ENCODE measurements at places on chromosomes 1 and 21. TPM values are rescaled to one million over a fixed set of nuclear protein-coding genes. Genes with fewer than 3 reads are reported as not detected.
A peak's percentile ranks its signal among the peaks of the same experiment; 100 is the strongest.

- H3K4me3 ChIP-seq, result no peak overlapping the region
- no peak for DNase-seq
- no peaks in the 10 kb centered on the region for H3K27me3 ChIP-seq
These were observed 11.6 kb upstream of the GOLPH3L start for GRCh38 chr1:150708595-150708994.

GRCh38 chr1:210937846-210938245 is 196.1 kb downstream of the KCNH1 start:
- no peak for DNase-seq
- no peak overlapping the region for H3K4me3 ChIP-seq
- no peaks in the 10 kb centered on the region for H3K36me3 ChIP-seq
- H3K27ac ChIP-seq, result no peak overlapping the region
- no peaks in the 10 kb centered on the region for H3K27me3 ChIP-seq

GRCh38 chr1:75632350-75632949 is 21.5 kb upstream of the SLC44A5 start:
- H3K36me3 ChIP-seq, result no peaks in the 10 kb centered on the region
- H3K27ac ChIP-seq, result no peak overlapping the region
- DNase-seq, result no peak
- no peaks in the 10 kb centered on the region for H3K27me3 ChIP-seq
- H3K4me1 ChIP-seq, result no peaks in the 10 kb centered on the region

DNA sequence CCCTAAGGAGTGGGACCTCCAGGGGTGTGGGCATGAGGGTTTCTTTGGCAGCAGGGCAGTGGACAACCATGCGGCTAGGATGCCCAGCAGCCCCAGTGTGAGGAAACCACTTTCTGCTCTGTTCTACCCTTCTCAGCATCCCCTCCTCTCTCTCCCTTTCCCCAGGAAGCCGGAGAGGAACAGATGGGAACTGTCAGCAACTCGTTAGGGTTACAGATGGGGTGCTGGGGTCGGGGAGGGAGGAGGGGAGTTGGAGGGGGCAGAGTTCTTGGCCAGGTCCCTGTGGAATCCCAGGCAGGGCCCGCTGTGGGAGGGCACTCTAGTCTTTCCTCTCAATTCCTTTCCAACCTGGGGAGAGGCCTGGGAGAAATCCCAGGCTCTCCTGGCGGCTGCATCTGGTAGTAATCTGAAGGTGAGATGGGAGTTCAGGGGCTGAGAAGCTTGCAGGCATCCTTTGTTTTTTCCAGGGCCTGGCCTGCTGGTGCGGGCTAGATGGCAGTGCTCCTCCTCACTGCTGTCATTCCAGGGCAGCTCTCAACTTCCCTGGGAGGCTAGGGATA is 93.9 kb upstream of the CSF3R start:
- DNase-seq, result no peak
- peaks cover 28% of the 10 kb centered on the region for H3K27me3 ChIP-seq
- no peak overlapping the region for H3K4me3 ChIP-seq

- peaks cover 3% of the 10 kb centered on the region for H3K4me1 ChIP-seq
- H3K27ac ChIP-seq, result peak overlapping the region; percentile 82
- no peaks in the 10 kb centered on the region for H3K27me3 ChIP-seq
- H3K36me3 ChIP-seq, result no peaks in the 10 kb centered on the region
- peak; percentile 75 for DNase-seq
These were observed 13.8 kb upstream of the POGZ start for GRCh38 chr1:151472856-151473731.

DNA sequence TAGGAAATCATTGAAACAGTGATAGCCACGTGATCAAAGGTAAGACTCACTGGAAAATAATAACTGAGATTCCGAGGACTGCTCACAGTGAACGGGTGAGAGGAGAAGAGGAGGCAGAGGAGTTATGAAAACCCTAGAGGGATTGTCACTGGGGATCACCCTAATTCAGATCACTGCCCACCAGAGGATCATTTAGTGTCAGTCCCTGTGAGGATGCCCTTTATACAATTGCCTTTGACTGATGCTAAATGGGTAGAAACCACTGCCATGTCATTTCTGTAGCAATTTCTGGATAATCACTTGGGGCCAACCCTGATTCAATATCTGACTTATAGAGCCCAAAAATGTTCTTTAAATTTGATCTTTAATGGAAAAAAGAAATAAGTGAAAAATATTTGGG is 14.1 kb upstream of the VAV3 start:
- no peak for DNase-seq
- no peak overlapping the region for H3K27ac ChIP-seq
- no peaks in the 10 kb centered on the region for H3K4me1 ChIP-seq

DNA sequence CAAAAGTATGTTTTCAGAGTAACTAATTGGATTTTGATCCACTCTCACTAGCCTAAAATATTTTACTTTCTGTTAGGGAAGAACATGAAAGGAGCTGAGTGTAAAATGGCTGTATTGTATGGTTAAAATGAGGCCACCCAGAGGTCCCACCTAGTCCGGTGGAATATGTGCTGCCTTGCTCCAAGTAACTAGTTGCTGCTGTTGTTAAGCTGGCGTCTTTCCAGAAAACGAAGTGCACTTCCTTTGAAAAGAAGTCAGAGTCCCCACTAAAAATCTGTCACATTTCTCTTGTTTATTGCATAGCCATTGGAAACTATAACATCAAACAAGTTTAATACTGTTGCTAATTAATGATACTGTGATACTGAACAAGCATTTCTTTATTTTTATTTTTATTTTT is 3.2 kb downstream of the SLC25A33 start:
- peaks cover 28% of the 10 kb centered on the region for H3K4me1 ChIP-seq
- H3K27me3 ChIP-seq, result no peaks in the 10 kb centered on the region
- no peak overlapping the region for H3K4me3 ChIP-seq
- DNase-seq, result peak; percentile 76
- H3K36me3 ChIP-seq, result no peaks in the 10 kb centered on the region
- peak overlapping the region; percentile 43 for H3K27ac ChIP-seq

DNA sequence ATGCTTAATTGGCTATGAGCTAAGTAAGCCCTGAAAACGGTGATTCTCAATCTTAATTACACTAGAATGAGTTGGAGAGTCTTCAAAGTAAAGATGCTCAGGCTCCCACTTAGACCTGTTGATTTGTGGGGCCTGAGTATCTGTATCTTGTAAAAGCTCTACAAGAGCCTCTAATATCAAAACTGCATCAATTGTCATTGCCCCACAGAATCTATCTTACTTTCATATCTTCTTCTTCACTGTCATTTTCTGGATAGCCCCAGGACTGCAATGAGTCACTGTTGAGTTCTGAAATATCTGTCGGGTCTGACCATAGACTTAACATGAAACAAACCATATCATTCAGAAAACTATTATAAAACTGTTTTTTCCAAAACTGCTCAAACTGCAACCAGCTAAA is 102.8 kb upstream of the SERTAD4 start:
- no peak overlapping the region for H3K27ac ChIP-seq
- H3K36me3 ChIP-seq, result no peaks in the 10 kb centered on the region
- H3K4me1 ChIP-seq, result no peaks in the 10 kb centered on the region
- no peak for DNase-seq
- no peak overlapping the region for H3K4me3 ChIP-seq
- H3K27me3 ChIP-seq, result no peaks in the 10 kb centered on the region

DNA sequence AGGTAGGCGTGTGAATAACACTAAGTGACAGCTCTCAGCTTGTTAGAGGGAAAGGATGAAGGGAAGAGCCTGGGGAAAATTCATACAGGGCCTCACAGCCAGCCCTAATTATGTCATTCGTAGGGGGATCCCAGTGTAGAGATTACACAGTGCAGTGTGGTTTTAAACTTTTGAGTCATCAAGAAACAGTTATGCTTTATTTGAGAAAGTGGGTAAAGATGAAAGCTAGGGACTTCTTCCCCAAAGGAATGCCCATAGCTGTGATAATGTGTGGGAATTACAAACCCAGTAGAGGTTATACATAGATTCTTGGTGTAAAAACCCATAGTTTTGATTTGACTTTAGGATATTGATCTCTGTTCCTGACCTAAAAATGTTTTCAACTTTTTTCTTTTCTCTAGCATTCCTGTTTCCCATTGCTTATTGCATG is 1.9 kb downstream of the TTF2 start:
- no peaks in the 10 kb centered on the region for H3K36me3 ChIP-seq
- no peak overlapping the region for H3K27ac ChIP-seq
- H3K4me3 ChIP-seq, result no peak overlapping the region
- H3K4me1 ChIP-seq, result peaks cover 5% of the 10 kb centered on the region
- H3K27me3 ChIP-seq, result no peaks in the 10 kb centered on the region
- no peak for DNase-seq

- no peak for DNase-seq
- no peak overlapping the region for H3K27ac ChIP-seq
- H3K4me1 ChIP-seq, result peaks cover 9% of the 10 kb centered on the region
- H3K4me3 ChIP-seq, result no peak overlapping the region
- no peaks in the 10 kb centered on the region for H3K36me3 ChIP-seq
These were observed 3.9 kb upstream of the SKI start for GRCh38 chr1:2224170-2224584.

DNA sequence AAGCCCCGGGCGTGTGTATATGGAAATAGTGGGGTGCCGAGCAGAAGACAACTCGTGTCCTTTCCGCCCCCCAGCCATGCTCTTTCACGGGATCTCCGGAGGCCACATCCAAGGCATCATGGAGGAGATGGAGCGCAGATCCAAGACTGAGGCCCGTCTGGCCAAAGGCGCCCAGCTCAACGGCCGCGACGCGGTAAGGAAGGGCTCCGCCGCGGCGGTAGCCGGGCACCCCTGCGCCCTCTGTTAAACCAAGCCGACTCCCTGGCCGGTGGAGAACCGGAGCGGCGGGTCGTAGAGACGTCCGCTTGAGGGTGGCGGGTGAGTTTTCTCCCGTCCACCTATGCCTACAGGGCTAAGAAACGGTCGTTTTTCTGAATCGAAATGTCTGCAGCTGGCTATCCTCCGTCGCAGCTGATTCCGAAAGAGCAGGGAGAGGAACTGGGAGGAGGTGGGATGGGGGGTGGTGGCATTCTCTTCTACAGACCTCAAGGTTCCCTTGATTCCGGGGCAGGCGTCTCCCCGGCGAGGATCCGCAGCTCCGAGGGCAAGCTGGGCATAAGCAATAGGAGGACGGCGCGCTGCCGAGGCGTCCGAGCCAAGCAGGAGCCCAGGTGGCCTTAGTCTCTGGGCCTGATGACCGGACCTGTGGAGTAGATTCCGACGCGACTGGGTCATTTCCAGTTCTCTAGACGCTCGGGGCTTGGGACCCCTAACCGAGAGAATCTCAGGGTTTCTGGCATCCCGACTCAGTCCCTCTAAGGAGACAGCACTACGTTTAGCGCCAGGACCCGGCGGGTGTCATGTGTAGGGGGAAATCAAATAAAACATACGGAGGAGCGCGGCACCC is 856 bp downstream of the LHX9 start:
- DNase-seq, result no peak
- H3K4me3 ChIP-seq, result no peak overlapping the region
- H3K4me1 ChIP-seq, result no peaks in the 10 kb centered on the region
- peaks cover 100% of the 10 kb centered on the region for H3K27me3 ChIP-seq
- H3K27ac ChIP-seq, result no peak overlapping the region
- H3K36me3 ChIP-seq, result no peaks in the 10 kb centered on the region

- no peaks in the 10 kb centered on the region for H3K36me3 ChIP-seq
- no peaks in the 10 kb centered on the region for H3K27me3 ChIP-seq
- no peaks in the 10 kb centered on the region for H3K4me1 ChIP-seq
- H3K27ac ChIP-seq, result no peak overlapping the region
- H3K4me3 ChIP-seq, result no peak overlapping the region
- DNase-seq, result no peak
These were observed 8.5 kb downstream of the ERG start for GRCh38 chr21:38489729-38490128.

- H3K4me1 ChIP-seq, result peaks cover 29% of the 10 kb centered on the region
- H3K27me3 ChIP-seq, result no peaks in the 10 kb centered on the region
- H3K36me3 ChIP-seq, result peaks cover 11% of the 10 kb centered on the region
- no peak overlapping the region for H3K4me3 ChIP-seq
- peak overlapping the region; percentile 88 for H3K27ac ChIP-seq
These were observed 9.3 kb downstream of the ARL8A start for GRCh38 chr1:202135221-202135721.

GRCh38 chr1:29677028-29678024 is 441.0 kb downstream of the PTPRU start:
- peaks cover 1% of the 10 kb centered on the region for H3K4me1 ChIP-seq
- H3K4me3 ChIP-seq, result no peak overlapping the region
- no peaks in the 10 kb centered on the region for H3K27me3 ChIP-seq

- H3K27ac ChIP-seq, result no peak overlapping the region
- no peaks in the 10 kb centered on the region for H3K36me3 ChIP-seq
- DNase-seq, result no peak
- no peak overlapping the region for H3K4me3 ChIP-seq
- no peaks in the 10 kb centered on the region for H3K27me3 ChIP-seq
These were observed 13.6 kb downstream of the PPFIA4 start for GRCh38 chr1:203039609-203040512.

DNA sequence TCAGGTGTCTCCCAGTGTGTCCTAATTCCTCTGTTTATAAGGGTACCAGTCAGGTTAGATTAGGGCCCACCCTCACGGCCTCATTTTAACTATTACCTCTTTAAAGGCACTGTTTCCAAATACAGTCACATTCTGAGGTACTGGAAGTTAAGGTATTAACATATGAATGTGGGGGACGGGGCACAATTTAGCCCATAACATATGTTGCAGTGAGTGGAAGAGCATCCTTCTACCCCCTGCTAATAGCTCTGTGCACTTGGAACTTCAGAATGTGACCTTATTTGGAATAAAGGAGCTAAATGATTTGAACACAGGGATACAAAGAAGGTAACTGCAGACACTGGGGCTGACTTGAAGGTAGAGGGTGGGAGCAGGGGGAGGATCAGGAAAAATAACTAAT is 67.3 kb upstream of the ADGRL2 start:
- no peak overlapping the region for H3K27ac ChIP-seq
- no peak for DNase-seq
- H3K4me3 ChIP-seq, result no peak overlapping the region
- no peaks in the 10 kb centered on the region for H3K36me3 ChIP-seq
- no peaks in the 10 kb centered on the region for H3K4me1 ChIP-seq
- H3K27me3 ChIP-seq, result no peaks in the 10 kb centered on the region

DNA sequence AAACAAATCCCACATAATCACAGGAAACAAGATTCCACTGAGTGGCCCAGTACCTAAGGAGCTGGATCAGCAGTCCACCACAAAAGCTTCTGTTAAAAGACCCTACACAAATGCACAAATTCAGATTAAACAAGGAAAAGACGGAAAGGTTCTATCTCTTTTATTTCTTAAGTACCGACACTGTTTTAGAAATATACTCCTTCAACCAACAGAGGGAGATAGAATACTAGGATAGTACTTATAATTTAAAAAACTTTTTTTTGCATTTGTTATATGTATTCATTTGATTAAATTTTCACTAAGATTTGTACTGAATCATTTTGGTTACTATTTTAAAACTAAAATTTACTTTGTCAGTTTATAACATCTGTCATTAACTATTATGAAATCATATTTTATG is 12.5 kb downstream of the CDC7 start:
- no peaks in the 10 kb centered on the region for H3K27me3 ChIP-seq
- H3K4me3 ChIP-seq, result no peak overlapping the region
- no peaks in the 10 kb centered on the region for H3K36me3 ChIP-seq
- H3K27ac ChIP-seq, result no peak overlapping the region

Gene ZSWIM5
- polyA plus RNA-seq, result 2.5 TPM

Gene OR2W3
- not detected for polyA plus RNA-seq

Gene ATP1A4
- not detected for polyA plus RNA-seq

Gene DSCAM
- 0.17 TPM for polyA plus RNA-seq

Gene C1QA
- 523 TPM for polyA plus RNA-seq

Gene FCRL5
- 10.2 TPM for polyA plus RNA-seq

Gene FAM72A
- 1.8 TPM for polyA plus RNA-seq

Gene MLLT11
- 0.69 TPM for polyA plus RNA-seq

Gene MSH4
- 0.07 TPM for polyA plus RNA-seq

Gene EDARADD
- polyA plus RNA-seq, result not detected

Data from sigmoid colon (tissue), 7 donors.